ENCODE measurements at places on chromosomes 6 and 20.

- DNase-seq, result no peak
Measured at GRCh38 chr6:119493980-119494379, 144.4 kb upstream of the MAN1A1 start.

DNA sequence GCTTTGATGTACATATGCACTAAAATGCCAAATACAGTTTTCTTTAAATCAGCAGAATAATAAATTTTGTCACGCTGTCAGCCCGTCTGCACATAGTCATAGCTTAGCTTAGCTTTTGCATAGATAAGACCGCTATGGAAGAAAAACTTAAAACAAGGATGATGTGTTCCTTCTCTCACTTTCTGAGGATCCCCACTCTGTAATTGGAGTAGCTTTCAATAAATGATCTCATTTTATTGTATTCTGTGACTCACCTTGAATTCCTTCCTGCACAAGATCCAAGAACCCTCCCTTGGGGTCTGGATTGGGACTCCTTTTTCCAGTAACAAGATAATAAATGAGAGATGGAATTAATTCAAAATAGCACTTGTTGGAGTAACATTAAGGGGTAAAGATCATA, 186.2 kb downstream of the CDH26 start:
- DNase-seq, result no peak

DNA sequence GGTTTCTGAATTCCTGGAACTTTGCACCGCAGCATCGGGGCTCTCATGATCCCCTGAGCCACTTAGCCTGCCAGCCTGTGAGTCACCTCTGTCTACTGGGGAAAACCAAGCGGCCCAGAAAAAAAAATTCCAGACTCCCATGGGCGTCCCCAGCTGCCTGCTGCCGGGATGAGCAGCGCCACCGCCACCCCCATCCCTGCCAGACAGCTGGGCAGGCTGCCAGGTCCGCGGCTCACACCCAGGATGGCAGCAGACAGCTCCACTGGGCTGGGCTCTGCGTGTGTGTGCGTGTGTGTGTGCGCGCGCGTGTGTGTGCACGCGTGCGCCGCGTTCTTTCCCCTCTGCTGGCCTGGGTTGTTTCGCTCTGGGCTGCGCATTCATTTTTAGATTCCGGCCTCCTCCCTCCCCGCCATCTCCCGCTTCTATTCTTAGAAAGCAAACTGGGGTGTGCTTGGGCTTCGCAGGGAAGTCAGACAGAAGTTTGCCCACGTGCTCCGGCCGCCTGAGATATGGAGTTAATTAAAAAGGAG, 38.9 kb upstream of the PMEPA1 start:
- DNase-seq, result peak; percentile 47

DNA sequence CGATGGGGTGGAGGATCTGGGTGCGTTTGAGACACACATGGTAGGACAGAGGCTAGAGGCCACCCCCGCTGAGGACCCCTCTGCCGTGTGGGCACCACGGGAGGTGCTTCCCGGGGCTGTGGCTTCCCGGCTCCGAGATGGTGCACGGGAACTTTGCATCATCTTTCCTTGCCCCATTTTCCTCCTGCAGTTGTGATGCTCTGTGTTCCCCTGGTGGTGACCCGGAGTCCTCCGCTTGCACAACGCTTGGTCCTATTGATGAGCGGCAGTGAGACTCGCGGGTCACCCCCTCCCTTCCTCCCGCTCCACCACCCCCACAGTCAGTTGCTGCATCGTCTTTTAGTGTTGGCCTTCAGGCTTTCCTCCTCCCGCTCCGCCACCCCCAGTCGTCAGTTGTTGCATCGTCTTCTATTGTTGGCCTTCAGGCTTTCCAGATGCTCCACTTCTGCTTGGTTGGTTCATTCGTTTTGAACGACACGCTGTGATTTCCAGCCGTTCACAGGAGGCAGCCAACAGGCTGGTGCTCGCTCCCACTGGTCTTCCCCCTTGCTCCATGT, 37.3 kb downstream of the PYGB start:
- DNase-seq, result no peak

GRCh38 chr6:10618409-10618808, 76.0 kb downstream of the C6orf52 start:
- DNase-seq, result no peak

DNA sequence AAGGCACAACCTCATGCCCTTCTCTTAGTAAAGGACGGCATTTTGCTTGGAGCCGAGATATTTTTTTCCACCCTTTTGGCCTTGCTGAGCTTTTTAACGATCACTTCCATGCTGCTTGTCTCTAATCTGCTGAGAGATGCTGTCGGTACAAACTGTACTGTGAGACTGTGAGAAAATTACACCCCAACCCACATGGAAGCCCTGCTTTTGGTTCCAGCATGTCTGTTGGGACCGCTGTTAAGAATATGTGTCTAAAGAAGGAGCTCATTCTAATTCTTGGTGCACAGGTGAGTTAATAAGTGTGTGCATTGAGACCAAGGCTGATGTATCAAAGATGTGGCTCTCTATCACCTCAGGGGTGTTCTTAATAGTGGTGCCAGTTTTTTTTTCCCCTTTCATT, 304.5 kb upstream of the MAP3K7 start:
- DNase-seq, result no peak

DNA sequence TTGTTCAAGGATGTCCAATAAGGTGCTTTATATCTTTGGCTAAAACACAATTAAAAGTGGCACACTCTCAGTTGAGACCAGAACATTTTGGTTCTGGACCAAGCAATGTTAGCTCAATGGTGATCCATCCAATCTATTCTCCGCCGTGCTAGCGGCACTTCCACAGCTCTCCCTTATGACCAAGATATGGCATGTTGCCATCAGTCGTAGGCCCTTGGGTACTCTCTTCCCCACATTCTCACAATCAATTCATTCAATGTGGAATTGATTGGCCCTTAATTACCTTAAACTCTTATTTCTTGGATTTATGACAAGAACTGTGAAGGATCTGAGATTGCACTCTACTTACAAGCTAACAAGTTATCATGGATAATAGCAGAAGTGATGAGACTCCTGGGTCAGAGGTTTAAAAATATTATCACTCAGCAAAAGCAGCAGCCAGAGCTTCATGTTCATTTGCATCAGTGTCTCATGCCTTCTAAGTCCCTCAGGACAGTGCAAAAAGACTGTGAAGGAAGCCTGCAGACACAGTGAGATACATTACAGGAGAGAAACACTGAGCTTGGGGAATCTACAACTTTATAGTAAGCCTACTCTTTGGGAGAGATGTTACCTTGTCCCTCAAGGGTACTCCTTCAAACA, 80.0 kb upstream of the ARG1 start:
- DNase-seq, result no peak

- no peak for DNase-seq
Measured at GRCh38 chr6:37125774-37126492, 44.0 kb upstream of the PIM1 start.
